Sciatic nerve (tissue), 2 donors: ENCODE measurements at places on chromosomes 12 and 14. TPM values are rescaled to one million over a fixed set of nuclear protein-coding genes. Genes with fewer than 3 reads are reported as not detected.

The LRRIQ1 gene
- 5.2 TPM for total RNA-seq

The KRT82 gene
- not detected for total RNA-seq

The KITLG gene
- total RNA-seq, result 32.1 TPM

The HCAR1 gene
- total RNA-seq, result 1.4 TPM

The SLC24A4 gene
- 3.6 TPM for total RNA-seq

- DNase-seq, result no peak
Measured at GRCh38 chr14:37592482-37593408, 2.3 kb downstream of the FOXA1 start.

DNA sequence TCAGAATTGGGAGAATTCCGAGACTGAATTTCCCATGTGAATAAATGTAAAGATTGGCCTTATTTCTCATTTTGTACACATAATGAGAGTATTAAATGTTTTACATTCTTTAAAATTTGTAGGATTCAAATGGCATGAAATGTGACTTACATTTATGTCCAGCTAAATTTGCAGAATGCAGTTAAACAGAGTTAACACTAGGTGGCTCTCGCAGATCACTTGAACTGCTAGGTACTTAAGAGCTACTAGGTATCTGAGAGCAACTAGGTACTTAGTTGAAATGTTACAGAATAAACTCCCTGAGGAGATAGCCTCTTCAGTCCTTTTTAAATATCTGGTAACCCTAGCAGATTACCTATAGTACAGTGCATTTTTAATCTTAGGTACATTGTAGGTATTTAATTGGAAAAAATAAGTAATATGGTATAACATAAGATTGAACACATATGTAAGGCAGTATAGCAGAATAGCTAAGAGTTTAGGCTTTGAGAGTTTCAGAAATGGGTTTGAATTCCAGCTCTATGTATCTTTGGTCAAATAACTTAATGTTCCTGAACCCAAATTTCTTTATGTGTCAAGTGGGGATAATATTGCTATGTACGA is 73.8 kb downstream of the KIAA0586 start:
- DNase-seq, result no peak

DNA sequence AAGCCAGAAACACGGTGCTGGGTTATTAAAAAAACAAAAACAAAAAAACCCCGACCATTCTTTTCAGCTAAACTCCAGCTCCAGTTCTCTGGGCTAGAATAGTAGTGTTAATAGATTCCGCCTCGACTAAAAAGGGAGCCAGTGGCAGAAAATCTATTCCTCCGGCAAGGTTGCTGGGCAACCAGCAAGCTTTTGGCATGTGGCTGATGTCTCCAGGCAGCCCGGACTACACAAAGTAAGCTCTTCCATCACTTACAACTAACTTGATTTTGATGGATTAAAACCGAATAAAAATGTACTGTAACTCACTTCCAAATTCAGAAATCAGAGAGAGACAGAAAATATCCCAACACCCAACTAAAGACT is 126.4 kb upstream of the FOXN3 start:
- no peak for DNase-seq

- no peak for DNase-seq
Measured at GRCh38 chr14:64244279-64244678, 49.9 kb downstream of the ESR2 start.

- no peak for DNase-seq
Measured at GRCh38 chr14:74457565-74457895, 31.5 kb upstream of the SYNDIG1L start.
